Brain pericyte (primary cell): ENCODE measurements at places on chromosomes 5 and 9.

DNA sequence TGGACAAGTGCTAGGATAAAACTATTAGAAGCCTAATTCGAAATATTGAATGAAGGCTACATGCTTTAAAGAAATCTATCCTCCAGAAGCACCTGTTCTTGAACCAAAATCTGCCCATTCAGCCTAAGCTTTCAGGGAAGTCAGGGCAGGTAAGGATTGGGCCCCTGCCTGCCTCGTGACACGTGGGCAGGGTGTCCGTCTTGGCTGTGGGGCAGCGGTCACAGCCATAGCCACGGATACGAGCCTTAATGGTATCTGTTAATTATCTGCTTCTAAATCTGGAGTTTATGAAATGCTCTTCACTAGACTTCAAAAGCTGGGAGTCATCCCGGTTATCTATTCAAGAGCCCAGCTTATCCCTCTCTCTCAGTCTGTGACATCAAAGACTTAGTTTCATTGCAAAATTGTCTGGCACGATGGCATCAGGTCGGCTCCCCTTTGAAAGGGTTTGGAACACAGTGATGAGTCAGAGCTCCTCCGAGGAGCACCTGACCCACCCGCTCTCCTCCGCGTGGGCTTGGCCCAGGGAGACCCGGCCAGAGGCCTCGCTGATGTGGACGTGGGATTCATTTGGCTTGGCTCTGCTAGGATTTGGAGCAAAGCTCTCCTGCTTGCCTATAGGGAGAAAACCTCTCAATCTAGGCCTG, 135.9 kb downstream of the MACROH2A1 start:
- DNase-seq = no peak

GRCh38 chr5:29276371-29276770, 1917.1 kb upstream of the CDH6 start:
- DNase-seq = no peak

DNA sequence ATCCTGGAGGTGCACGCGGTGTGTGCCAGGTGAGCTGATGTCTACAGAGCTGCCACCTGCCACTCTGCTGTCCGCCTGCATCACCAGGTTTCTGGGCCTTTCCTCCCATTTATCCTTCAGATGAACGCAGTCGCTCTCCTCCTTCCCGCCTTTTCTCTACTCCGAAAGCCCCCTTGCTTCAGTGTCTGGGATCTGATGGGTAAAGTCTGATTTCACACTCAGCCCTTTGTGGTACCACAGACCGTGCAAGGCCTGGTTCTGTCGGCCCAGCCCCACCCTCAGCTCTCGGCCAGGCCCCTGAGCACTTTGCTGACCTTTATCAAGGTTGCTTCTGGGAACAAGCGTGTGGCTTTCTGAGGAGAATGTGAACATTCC, 32.5 kb downstream of the GLT6D1 start:
- DNase-seq = no peak

DNA sequence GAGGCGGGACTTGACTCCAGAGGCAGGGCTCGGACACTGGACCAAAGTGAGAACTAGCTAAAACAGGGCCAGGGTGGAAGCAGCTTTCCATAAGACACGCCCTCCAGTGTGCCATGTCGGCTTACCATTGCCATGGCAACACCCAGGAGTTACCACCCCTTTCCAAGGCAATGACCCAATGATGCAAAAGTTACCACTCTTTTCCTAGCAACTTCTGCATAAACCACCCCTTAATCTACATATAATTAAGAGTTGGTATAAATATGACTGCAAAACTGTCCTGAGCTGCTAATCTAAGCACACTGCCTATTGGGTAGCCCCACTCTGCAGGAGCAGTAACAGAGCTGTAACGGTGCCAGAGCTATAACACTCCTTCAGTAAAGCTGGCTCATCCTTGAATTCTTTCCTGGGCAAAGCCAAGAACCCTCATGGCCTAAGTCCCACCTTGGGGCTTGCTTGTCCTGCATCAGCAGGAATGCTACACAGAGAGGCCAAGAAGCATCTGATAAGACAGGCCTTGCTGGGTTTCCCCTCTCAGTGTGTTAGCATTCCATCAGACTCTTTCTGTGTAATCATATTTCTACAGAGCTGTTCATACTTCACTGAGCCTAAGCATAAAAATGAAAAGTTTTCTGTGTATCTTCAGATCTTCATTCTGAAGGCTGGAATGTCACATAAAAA, 262.7 kb upstream of the KLF9 start:
- no peak for DNase-seq

DNA sequence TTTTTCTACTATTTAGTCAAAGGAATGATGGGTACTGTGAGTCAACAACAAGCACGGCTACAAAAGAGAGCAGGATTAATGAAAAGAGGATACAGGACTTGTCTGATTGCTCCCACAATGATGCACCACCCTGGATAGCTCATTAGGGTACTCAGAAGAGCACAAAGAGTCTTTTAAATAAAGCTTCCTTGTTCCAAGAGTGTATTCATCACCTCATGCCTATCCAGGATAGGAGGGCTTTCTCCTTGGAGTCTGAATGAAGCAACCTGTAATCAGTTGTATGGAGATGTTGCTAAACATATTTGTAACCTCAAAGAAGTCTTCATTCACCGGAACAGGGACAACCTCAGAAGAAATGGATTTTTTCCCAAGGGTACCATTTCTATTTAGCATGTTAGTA, 219.5 kb upstream of the TMEM161B start:
- no peak for DNase-seq

GRCh38 chr5:93250424-93250823, 330.6 kb downstream of the NR2F1-AS1 start:
- no peak for DNase-seq

DNA sequence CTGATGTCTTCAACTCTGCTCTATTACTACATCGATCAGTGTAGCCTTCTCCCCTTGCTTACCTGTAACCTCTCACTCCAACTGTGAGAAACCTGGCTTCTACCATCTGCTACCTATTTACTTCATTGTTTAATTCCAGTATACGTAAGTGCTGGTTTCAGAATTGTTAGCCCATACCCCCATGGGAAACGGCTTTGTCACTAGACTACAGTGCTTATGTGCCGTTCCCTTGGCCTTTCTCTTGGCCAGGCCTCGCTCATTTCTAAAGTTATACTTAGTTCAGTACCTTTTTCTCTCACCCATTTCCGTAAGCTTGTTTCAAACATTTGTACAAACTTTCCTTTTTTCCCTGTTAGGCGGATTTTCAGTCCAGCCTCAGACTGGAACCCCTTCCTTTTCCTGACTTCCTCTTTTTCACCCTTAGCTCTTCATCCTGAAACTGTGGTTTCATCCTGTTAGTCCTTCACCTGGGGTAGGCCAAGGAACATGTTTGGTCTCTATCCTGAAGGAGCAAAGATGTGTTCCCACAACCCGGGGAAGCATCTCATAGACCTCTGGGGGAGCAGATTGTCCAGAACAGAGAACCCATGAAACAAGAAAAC, 21.7 kb downstream of the ALG2 start:
- no peak for DNase-seq

DNA sequence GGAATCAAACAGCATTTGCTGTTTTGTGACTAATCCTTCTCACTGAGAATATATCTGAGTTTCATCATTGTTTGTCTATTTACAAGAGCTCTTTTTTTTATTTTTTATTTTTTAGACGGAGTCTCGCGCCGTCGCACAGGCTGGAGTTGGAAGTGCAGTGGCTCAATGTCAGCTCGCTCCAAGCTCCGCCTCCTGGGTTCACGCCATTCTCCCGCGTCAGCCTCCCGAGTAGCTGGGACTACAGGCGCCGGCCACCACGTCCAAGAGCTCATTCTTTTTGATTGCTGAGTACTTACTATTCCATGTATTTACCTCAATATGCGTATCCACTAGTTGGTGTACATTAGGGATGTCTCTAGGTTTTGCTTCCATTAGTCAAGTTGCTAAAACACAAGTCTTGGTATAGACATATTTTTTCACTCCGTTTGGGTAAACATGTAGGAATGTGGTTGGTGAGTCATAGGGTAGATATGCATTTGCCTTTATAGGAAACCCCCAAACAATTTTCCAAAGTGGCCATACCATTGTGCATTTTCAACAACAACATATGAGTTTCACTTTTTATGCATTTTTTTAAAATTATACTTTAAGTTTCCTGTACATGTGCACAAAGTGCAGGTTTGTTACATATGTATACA, 1005.0 kb upstream of the CDH10 start:
- DNase-seq = no peak

DNA sequence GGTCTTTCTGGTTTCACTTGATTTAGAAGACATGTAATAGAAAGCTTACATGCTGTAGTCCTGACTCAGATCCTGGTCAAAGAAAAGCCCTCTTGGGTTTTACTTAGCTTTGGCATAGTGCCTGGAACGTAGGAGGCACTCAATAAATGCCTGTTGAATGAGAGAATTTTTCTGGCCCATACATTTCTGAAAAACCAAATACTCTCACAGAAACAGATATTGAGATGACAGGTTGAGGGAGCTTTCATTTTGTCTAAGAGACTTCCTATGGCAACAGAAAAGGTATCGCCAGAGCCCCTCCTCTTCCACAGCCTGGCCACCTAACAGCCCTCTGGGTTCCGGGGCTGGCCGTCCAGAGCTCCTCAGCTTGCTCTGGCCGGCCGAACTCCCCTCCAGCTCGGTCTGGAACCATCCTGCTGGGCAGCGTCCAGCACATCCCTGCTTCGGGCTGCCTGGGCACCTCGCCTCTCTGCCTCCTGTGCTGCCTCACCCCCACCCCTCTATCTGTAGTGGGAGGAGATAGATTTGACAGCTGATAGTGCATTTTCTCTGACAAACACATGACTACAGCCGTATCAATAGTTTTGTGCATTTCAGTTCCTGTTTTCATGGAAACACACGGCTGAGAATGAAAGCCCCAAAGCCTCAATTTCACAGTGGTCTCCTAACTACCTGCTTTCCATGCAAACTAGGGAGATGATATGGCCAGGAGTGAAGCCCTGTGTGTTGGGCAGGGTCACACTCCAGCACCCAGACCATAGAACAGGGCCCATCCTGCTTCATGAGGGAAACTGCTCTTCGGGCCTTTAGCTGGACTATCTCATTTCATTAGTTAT, 1.1 kb downstream of the IL4 start:
- DNase-seq = peak; percentile 46

GRCh38 chr9:68431307-68431706, 74.9 kb downstream of the PGM5 start:
- DNase-seq = no peak

DNA sequence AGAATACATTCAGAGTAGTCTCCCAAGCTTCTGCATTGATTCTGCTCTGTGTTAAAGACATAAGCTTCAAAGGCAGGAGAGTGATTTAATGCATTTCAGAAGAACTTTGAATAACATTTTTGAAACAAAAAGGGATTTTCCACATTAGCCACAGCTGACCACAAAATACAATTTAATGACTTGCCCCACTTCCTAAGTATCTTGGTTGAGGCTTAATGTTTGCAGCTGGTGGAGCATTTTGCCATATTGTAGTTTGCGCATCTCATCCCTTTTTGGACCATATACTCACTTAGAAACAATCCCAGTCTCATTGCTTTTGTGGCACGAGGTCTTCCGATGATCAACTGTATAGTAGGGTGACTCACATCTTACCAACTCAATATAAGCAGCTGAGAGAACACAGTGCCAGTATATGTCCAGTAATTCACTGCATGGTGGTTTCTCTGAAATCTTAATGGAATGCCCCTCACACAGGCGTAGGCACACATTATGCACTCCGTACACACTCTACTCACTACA, 455.8 kb upstream of the PTGER4 start:
- peak; percentile 42 for DNase-seq

DNA sequence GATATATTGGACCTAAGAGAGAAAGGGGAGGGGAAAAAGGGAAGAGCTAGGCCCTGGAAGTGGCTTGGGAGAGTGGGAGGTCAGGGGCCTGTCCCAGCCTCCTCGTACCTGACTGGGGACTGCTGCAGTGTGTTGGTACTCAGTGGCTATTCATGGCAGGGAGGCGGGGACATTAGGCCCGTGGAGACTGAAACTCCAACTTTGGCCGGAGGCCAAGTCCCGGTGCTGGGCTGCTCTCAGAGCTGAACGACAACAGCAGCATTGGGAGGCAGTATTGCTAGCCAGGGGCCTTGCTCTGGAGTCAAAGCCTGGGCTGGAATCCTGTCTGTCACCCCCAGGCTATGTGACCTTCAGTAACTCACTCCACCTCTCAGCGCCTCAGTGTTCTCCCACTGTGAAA, 37.8 kb downstream of the NEURL1B start:
- no peak for DNase-seq

DNA sequence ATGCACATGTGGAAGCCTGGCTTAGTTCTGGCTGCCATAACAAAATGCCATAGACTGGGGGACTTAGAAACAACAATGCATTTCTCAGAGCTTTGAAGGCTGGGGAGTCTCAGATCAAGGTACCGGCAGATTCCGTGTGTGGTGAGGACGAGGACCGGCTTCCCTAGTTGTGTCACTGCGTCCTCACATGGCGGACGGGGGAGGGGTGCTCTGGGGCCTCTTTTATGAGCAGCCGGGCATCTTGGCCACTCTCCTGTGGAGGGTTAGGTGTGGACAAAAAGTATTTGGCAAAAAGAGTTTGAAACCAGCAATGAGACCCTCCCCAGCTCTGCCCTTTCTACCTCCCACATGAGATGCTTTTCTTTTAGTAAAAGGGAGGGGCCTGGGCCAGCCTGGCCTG, 118.5 kb upstream of the LPCAT1 start:
- DNase-seq = no peak

GRCh38 chr5:55154873-55155272, 5.1 kb upstream of the GPX8 start:
- DNase-seq = no peak

GRCh38 chr5:93208141-93208751, 372.8 kb downstream of the NR2F1-AS1 start:
- no peak for DNase-seq

DNA sequence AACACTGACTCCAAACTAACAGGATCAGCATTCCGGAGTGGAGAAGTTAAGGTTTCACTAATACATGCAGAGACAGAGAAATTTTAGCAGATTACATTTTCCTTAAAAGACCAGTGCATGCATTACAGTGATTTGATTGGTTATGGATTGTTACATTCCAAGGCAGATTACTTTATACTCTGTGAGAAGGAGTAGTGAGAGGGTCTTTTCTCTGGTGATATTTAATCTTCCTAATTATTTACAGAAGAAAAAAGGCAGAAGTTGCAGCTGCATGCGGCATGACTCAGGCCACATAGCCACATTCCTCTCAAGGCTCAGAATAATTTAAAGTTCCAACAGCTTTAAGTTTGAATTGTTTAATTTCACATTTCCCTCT, 53.0 kb upstream of the PDZD2 start:
- no peak for DNase-seq

DNA sequence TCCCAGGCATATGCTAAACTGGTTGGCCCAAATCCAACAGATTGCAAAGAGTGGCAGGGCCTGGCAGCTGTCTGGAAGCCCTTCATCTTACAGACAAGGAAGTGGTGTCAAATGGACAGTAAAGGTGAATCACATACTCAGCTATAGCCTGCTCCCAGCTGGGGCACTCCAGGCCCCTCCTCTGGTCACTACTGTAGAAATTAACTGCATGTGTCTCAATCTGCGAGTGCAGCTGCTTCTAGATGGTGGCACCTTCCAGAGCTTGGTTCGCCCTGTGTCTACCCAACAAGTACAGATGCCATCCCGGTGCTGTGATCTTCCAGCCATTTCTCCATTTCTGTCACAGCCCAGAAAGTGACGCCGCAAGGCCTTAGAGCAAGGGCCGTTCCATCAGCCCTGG, 50.2 kb downstream of the OTULIN start:
- no peak for DNase-seq

GRCh38 chr5:53667621-53668020, 107.2 kb downstream of the NDUFS4 start:
- DNase-seq = no peak
